Hypothalamus (tissue), 51 donors: ENCODE measurements at places on chromosomes 6 and 20.

- DNase-seq = no peak
Observed at GRCh38 chr6:4675121-4675520, 101.1 kb upstream of the CDYL start.

GRCh38 chr6:100266494-100267401 is 198.0 kb downstream of the SIM1 start:
- no peak for DNase-seq

DNA sequence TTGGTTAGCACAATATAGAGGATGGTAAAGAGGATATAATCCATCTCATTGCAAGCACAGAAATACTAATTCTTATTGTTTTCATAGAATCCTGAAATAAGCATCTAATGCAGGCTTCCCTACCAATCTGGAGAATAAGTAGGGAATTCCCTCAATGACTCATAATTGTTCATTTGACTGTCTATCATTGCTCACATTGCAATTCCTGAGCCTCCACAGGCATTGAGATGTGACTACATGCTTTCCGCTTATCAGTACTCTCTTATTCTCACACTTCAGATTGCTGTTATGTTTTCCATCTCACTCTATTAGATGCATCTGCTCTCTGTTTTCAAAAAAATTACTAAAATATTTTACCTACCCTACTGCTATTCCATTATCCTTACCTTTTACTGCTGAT is 216.2 kb upstream of the PRSS16 start:
- DNase-seq = no peak

- no peak for DNase-seq
Observed at GRCh38 chr6:114989279-114989964, 646.6 kb upstream of the HS3ST5 start.

DNA sequence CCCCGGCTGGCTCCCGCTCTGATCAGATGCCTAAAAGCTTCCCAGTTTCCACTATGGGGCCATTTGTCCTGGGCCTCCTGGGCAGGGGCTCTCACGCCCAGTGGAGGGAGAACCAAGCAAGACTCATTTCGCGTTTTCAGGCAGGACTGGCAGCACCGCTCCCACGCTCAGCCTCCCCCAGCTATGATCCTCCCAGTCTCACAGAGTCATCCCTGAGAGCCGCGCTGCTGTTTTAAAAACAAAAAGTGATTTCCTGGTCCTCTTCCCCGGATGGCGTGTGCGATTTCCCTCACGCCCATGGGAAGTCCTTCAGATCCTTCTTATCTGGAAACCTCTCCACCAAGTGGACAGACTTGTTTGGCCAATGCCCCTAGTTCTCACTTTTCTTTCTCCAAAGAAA is at the start of gene ADGRF5:
Gene ADGRF5 (minus strand): TSS at position 208 of the 400 bp plus-strand sequence. CDS start 15,176 bp downstream, outside the sequence.
- DNase-seq = no peak

DNA sequence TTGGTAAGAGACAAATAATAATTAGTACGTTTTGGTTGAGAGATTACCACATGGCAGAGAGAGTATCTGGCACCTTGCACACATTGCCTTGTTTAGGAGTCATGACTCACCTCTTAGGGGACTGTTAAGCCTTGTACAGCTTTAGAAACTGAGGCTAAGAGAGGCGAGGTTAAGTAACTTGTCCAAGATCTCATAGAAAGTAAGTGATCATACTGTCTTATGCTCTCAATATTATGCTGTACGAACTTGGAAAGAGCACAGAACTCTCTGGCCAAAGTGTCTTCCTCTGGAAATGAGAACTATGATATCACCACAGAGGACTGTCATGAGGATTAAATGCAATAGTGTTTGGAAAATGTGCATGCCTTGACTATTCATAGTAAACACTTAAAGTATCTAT is 249.0 kb downstream of the UTRN start:
- DNase-seq = no peak

GRCh38 chr20:49326026-49326425 is 48.2 kb upstream of the ZNFX1 start:
- no peak for DNase-seq

- DNase-seq = no peak
Observed at GRCh38 chr6:39387785-39388184, 65.3 kb upstream of the KCNK16 start.

DNA sequence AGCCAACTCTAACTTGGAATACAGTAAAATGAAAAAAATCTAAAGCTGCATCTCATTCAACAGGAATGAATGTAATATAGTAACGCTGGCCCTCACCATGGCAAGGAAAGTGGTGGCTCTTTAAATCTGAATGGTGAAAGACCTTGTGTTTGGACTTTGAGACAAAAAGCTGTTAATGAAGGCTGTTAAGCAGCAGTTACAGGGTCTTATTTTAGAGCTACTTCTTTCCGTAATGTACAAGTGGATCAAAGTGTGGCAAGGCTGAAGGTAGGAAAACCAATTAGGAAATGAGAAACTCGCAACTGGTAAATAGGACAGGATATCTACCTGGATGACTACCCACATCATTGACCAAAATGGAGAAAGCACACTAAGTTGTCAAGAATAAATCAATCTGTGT is 11.6 kb upstream of the TRIM39 start:
- DNase-seq = no peak

DNA sequence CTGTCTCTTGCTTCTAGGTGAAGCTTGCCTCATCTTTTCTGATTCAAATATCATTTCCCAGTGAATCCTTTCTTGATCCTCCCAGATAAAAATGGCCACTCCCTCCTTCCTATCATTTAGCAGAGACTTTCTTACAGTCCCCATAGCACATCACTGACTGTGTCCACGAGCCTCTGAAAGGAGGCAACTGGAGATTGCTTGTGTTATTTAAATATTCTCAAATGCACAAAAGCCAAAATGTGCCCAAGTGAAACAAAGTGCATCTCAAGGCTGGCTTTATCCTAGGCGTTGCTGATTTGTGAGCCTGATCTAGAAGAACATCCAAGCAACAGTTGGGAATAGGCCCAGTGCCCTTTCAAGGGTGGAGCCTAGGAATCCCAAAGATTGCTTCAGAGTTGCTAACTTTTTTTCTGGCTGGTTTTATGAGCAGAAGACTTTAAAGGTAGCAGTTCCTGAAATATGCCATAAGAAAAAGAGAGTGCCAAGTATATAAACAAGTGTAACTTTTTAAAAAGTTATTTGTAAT is 393.6 kb downstream of the CD83 start:
- DNase-seq = no peak

DNA sequence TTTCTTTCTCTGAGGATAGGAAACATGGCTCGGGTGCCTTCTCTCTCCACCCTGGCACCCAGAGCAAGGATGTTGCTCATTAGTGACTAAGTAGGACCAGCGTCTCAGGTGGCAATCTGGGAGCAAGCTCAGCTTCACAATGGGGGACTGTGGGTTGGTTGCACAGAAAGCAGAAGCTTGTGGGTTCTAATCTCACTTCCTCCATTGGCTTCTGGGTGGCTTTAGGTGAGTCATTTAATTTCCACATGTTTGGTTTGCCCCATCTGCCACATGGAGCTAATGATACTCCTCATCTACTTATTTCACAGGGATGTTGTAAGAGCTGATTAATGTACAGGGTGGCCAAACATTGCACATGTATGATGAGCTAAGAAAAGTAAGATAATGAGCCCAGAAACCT is 54.8 kb upstream of the AKIRIN2 start:
- DNase-seq = no peak

DNA sequence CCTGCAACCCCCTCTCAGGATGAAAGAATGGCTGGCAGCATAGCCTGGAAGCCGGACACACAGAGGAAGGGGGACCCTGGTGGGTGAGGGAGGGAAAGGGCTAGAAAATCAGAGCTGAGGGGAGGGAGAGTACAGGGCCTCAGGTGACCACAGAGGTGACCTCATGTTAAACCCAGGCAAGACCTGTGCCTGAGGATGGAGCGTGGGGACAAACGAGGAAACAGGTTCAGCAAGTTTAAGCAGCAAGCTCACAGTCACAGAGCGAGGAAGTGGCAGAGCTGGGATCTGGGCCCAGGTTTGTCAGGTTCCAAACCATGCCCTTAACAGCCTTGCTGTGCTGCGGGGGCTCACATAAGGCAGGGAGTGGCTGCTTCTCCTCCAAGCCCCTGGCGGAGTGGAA is 4.0 kb upstream of the BPI start:
- DNase-seq = no peak

GRCh38 chr6:150491131-150491810 is 108.4 kb upstream of the PLEKHG1 start:
- DNase-seq = no peak

GRCh38 chr6:116029535-116029934 is 31.2 kb downstream of the FRK start:
- DNase-seq = no peak

DNA sequence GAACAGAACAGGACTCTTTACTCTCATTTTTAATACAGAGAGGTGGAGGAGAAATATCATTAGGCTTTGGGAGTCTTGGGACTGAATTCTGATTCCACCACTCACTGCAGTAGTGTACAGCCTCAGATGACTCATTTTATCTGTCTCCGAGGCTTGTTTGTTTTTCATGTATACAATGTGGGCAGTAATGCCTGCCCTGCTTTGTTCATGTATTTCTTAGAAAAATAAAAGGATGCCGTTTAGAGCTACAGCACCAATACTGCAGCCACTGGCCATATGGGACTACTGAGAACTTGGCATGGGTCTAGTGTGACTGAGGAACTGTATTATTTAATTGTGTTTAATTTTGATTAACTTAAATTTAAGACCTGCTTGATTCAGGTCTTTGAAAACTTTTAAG is 41.2 kb upstream of the JAG1 start:
- DNase-seq = no peak

DNA sequence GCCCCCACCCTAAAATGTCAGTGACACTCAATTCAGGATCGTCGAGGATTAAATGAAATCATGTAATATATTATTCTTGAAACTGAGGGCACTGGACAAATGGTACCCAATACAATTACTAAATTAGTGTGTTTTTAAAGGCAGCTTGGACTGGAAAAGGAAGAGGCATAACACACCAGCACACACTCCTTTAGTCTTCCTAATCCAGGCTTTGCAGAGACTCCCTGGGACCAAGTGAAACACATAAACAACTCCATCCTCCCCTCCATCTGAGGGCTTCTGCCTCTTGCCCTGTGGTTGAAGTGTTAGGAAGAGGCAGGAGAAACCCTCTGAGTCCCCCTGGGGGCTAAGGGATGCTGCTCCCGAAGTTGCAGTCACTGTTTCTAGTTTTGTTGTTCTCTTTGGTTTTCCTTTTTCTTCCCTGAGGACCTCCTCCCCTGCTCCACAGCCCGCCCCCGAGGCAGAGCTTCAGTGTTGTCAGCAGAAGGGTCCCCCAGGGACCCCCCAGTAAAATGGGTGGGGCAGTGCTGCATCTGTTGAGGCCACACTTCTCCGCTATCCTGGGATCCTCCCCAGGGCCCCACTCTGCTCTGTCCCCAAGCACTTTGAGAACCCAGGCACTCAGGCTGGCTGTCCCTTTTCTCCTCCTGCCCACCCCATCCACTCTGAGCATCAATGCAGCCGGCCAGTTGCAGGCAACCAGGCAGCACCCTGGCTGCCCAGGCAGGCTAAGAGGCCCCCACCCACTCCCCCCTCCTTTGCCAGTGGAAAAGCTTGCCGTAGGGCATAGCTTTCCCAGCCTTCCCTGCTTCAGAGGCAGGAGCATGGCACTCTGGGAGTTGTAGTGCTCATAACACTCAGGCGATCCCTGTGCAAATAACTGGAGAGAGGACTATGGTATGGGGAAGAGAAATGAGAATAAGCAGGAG is 5.9 kb downstream of the TMEM63B start:
- peak; percentile 18 for DNase-seq

DNA sequence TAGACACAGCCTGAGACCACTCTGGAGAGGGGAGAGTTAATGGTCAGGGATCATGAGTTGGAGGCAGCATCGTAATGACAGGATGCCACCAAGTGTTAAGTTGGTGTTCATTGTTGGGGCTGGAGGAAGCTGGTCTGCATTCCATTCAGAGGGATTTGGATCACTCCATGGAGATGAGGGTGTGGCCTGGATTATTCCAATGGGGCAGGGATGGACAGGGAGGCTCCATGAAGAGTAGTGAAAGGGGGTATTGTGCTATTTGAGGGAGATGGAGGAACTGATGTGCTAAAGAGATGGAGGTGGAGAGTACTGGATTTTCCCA is 1.1 kb downstream of the SAPCD1 start:
- DNase-seq = no peak

- no peak for DNase-seq
Observed at GRCh38 chr20:62638055-62638570, 4.2 kb upstream of the SLCO4A1 start.

DNA sequence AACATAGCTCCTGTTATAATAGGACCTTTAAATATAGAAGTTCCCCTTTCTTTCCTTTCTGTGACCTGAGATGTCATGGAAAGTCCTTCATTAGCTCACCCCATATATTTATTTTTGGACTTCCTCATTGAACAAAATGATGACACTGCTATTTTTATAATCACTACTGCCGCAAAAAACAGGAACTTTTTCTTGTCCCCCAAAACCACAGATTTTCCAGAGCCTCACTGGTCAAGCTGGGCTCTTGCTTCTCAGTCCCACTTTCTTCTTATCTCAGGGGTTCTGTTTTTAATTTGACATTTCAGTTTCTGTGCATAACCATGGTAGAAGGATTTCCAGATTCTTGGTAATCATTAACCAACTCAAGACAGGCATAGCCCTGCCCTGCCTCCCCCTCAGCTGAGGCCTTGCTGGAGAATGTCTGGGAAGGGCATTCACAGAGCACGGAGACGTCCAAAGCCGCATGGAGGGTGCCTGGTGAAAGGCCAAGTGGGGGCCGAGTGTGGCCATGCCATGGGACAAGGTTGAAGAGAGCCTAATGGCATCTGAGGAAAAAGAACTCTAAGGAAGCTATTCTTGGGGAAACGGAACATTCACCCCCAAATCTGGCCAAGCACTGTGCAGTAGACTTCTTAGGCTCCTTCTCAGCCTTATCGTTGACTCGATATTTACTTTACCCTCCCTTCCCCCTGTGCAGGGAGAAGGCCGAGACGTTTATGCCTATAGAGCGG is 73.7 kb downstream of the EDN1 start:
- no peak for DNase-seq

- DNase-seq = no peak
Observed at GRCh38 chr6:105091140-105091829, 88.5 kb downstream of the POPDC3 start.
